Left ventricle myocardium inferior (tissue), 1 donor: ENCODE measurements at places on chromosomes 1 and 21.

DNA sequence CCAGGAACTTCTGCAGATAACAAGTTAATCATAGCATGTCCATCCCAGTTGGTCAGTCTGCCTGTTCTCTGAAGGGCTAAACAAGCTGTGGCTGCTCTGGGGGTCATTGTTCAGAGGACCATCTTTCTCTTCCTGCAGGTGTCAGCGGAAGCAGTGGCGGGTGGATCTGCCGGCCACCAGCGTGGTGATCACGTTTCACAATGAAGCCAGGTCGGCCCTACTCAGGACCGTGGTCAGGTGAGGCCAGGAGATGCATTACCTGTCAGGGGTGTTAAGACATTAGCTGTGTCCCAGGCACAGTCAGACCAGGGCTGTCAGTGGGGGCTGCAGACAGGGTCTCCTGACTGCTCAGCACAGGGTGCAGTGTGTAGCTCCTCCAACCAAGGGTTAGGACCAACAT is 168.8 kb downstream of the GALNT2 start:
- no peak for DNase-seq

GRCh38 chr1:97806326-97806725 is 114.5 kb downstream of the DPYD start:
- no peak for DNase-seq

DNA sequence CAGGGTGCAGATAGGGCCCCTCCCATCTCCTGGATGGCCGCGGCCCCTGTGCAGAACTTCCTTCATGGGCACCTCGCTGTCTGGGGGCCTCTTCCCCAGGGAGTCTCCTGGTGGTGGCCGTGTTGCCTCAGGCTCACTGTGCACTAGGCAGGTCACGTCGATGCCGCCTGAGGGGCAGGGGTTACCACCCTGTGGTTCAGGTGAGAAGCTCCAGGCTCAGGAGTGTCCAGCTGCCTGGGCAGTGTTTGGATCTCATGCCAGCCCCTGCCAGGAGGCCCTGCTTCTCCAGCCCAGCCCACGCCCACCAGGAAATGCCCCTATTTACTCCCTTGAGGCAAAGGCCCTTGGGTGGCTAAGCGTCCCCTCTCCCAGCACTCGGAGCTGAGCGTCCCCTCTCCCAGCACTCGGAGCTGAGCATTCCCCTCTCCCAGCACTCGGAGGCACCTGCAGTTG is 2.1 kb downstream of the ITGB2 start:
- no peak for DNase-seq

DNA sequence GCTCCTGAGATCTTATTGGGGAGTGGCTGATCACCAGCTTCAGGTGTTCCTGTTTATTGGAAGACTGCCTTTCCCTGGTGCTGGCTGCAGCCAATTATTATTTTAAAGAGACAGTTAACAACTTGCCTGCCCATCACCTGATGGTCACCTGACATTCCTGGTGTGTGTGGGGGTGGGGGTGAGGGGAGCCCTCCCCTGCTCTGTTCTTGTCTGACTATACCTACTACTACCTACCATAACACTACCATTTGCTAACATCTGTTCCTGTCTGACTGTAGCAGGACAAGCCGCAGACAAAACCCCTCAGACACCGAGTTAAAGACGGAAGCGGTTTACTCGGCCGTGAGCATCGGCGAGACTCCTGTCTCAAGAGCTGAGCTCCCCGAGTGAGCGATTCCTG is 54.9 kb upstream of the NBPF3 start:
- DNase-seq, result no peak

- no peak for DNase-seq
Observed at GRCh38 chr1:8813991-8814390, 3.4 kb downstream of the RERE start.

DNA sequence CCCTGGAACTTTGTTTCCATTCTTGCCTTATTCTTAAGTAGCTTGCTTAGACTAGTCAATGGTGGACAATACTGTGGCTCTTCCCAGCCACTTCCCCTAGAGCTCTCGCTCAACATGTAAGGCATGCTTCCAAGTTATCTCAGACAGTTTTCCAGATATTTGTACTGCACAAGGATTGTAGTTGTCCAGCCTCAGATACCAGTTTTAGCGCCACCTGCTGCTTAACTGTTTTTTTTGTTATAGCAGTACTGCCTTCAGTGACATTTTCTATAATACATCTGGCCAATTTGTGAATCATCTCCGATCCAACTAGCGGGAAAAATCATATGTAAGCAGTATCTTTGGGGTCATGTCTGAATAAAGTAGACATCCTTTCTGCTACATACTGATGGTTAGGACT is 346.7 kb upstream of the ADGRL4 start:
- DNase-seq, result no peak

DNA sequence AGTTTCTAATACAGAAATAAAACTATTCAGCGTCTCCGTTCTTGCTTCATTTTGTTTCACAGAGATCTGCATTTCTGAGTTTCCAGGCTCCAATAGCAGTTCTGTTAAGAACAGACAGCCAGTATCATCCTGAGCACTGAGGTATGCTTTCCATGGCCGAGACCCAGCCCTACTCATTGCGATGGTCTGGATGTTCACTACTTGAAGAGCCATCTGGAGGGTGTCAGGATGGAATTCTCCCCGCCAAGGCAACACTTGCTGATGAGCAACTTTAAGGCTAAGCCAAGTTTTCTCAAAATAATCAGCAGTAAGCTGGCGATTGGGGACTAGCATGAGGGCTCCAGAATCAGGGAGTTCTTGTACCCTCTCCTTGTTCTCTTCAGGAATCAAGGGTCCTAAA is 7.7 kb upstream of the BCL2L15 start:
- DNase-seq, result no peak

- DNase-seq, result no peak
Observed at GRCh38 chr1:228420968-228421826, 4.5 kb upstream of the TRIM17 start.

DNA sequence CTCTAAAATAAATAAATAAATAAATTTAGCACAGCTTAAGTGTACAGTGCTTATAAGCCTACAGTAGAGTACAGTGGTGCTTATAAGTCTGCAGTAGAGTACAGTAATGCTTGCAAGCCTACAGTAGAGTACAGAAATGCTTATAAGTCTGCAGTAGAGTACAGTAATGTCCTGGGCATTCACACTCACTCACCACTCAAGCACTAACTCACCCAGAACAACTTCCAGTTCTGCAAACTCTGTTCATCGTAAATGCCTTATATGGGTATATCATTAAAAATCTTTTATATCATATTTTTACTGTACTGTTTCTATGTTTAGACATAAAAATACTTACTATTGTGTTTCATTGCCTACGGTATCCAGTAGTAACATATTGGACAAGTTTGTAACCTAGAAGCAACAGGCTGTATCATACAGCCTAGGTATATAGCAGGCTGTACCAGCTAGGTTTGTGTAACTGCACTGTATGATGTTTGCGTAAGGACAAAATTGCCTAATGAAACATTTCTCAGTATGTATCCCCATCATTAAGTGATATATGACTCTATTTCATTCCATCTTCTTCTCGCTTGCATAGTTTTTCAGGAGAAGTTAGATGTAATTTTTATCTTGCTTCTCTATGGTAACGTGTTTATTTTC is 14.0 kb upstream of the S100B start:
- DNase-seq, result no peak

DNA sequence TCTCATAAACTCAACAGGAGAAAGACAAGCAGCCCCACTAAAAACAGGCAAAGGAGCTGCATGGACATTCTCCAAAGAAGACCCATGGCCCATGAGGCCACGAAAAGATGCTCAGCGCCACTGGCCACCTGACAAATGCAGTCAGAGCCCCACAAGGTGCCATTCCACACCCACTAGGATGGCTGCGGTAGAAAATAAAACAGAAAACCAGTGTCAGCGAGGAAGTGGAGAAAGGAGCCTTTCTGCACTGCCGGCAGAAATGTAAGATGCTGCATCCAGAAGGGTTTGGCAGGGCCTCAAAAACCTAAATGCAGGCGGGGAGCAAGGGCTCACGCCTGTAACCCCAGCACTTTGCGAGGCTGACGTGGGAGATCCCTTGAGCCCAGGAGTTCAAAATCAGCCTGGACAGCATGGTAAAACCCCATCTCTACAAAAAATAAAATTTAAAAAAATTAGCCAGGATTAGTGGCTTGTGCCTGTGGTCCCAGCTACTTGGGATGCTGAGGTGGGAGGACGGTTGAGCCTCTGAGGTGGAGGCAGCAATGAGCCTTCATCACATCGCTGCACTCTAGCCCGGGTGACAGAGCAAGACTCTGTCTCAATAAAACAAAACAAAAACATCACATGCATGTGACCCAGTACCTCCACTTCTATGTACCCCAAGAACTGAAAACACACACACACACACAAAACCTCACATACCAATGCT is 4.2 kb downstream of the WNT9A start:
- no peak for DNase-seq

GRCh38 chr21:38386967-38387366 is 111.3 kb downstream of the ERG start:
- no peak for DNase-seq
